Occipital lobe (tissue), 3 donors: ENCODE measurements at places on chromosomes 3 and 15. TPM values are rescaled to one million over a fixed set of nuclear protein-coding genes. Genes with fewer than 3 reads are reported as not detected.

SEMA3G gene
- total RNA-seq: 3.0 TPM

ECE2 gene
- total RNA-seq: 2.2 TPM

CD96 gene
- total RNA-seq: not detected

CHRFAM7A gene
- 3.9 TPM for total RNA-seq
